ENCODE measurements at places on chromosomes 11 and 22.

GRCh38 chr11:17778956-17779860 is 44.6 kb downstream of the KCNC1 start:
- no peak for DNase-seq

DNA sequence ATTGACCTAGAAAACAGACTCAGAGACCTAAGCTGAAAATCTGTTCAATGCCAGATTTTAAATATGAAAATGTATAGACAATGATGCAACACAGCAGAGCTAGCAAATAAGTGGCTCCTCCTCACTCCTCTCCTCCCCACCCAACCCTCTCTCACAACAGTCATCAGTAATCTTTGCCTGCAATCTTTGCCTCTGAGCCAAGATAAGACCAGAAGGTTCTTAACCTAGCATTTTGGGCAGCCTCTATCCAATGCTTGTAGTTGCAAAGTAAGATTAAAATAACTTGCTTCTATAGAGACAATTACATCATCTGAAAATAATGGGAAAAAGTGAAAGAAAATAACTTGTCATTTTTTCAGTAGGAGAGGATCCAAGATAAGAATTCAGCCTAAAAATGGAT is 117.3 kb downstream of the PARVA start:
- DNase-seq, result no peak

DNA sequence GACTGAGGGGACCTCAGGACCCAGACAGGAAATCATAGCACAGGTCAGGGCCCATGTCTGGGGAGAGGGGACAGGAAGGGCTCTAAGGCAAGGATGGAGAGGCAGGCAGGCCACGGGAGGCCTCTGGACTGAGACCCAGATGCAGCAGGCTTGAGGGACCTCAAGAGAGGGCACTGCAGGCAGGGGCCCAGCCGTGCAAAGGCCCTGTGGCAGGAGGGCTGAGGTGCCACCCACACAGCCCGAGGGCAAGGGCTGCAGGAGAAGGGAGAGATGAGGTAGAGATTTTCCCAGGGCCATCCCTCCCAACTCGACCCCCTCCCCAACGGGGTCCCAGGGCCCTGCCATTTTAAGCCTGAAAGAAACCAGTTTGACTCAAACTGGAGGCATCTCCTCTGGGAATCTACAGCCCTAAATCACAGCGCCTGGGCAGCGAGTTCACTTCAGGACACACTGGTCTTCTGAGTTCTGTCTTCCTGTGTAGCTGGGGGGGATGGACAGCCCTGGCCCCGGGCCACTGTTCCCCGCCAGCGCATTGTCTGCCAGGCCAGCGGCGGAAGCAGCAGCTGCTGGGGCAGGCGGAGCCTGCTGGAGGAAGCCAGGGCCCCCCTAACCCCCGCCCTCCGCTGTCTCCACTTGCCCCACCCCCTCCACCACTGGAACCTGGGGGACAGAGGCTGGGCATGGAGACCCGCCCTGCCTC is 20.3 kb upstream of the WNT7B start:
- no peak for DNase-seq

DNA sequence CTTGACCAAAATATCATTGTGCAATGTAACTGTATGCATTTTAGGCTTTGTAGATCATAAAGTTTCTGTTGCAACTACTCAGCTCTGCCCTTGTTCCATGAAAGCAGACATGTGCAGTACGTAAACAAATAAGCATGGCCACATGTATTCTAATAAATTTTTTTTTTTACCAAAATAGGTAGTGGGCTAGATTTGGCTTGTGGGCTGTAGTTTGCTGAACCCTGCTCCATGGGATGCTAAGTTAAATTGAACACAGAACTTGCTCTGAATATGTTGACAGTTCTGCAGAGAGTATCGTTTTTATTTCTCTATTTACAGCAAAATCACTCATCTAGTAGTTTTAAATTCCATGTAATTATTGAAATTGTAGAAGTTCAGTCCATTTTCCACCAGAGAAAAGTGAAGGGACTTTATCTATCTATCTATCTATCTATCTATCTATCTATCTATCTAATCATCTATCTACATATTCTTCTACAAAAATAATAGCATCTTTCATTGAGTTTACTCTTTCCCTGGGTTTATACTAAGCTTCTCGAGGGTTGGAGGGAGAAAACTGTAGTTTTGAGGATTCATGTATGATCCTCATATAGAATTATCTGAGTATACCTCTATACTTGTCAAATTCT is 9.5 kb upstream of the OOSP4A start:
- DNase-seq, result no peak

GRCh38 chr11:129291546-129291945 is 84.1 kb upstream of the BARX2 start:
- no peak for DNase-seq

GRCh38 chr11:126115127-126115495 is 52.4 kb upstream of the CDON start:
- no peak for DNase-seq

GRCh38 chr11:60899046-60899936 is 7.1 kb downstream of the PRPF19 start:
- DNase-seq, result no peak

- no peak for DNase-seq
These were observed 38.2 kb downstream of the PRDM11 start for GRCh38 chr11:45184640-45185039.

GRCh38 chr11:61193596-61193995 is 9.7 kb upstream of the PGA3 start:
- no peak for DNase-seq

DNA sequence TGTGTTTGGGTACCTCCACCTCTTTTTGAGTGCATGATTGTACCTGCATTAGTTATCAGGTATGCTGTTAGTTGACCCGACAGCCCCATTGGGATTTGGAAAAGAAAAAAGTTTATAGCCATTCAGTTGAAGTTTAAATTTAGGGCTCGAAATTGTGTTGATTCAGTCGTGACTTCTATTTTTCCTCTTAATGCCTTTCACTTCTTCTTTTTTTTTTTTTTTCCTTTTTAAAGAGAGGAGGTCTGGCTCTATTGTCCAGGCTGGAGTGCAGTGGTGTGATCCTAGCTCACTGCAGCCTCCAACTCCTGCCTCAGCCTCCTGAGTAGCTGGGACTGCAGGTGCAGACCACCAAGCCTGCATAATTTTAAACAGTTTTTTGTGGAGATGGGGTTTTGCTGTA is 2.3 kb downstream of the STT3A start:
- no peak for DNase-seq

GRCh38 chr11:30652801-30653200 is 66.6 kb upstream of the MPPED2 start:
- no peak for DNase-seq

- no peak for DNase-seq
These were observed 1250.5 kb downstream of the BRD1 start for GRCh38 chr22:48577014-48577690.

- DNase-seq, result no peak
These were observed 260.0 kb downstream of the TBC1D22A start for GRCh38 chr22:47022475-47022874.

GRCh38 chr22:21797444-21798221 is 62.0 kb upstream of the YPEL1 start:
- DNase-seq, result no peak

DNA sequence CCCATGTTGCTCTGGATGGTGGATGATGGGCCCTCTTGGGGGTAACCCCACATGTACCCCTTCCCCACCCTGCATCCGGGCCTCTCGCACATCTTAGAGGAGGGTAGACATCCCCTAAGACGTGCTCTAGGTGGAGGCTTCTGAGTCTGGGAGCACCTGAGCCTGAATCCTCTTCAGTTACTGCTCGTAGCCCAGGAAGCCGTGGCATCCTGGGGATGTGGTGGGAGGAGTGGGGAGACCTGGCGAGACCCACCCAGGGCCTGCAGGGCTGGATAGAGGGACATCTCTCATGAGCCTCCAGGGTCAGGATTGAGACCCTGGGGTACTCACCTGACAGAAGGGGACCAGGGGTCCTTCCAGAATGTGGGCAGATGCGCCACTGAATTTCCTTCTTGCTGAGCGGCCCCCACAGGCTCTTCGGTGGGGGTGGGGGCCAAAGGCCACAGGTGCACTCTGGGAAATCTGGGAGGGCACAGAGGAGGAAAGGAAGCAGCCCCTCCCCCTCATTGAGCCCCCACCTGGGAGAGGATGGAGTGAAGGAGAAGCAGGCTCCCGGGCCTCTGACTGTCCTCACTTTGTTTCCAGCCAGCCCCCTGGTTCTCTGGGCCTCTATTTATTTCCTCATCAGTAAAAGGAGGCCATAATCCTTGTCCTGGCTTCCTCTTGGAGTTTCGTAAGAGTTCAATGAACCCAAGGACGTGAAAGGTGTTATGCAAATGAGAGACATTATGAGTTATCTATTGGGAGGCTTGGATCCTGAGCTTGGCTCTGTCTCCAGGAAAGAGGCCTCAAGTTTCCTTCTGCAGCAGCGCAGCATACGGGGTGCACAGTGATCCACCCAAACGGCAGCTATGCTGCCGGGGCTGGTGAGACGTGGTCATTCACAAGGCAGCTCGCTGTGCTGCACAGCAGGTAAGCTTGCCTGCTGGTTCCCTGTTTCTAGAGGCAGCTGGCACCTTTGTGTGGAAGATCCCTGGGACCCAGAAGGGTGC is 31.2 kb downstream of the KCNJ4 start:
- DNase-seq, result no peak

Data from activated T-cell treated with anti-CD3 and anti-CD28 coated beads, Interleukin-2, amount 50 U/mL, for 1 hour (primary cell).